ENCODE measurements at places on chromosomes 4 and X.

- no peak for DNase-seq
These were observed 49.1 kb downstream of the GALNT7 start for GRCh38 chr4:173217727-173218126.

DNA sequence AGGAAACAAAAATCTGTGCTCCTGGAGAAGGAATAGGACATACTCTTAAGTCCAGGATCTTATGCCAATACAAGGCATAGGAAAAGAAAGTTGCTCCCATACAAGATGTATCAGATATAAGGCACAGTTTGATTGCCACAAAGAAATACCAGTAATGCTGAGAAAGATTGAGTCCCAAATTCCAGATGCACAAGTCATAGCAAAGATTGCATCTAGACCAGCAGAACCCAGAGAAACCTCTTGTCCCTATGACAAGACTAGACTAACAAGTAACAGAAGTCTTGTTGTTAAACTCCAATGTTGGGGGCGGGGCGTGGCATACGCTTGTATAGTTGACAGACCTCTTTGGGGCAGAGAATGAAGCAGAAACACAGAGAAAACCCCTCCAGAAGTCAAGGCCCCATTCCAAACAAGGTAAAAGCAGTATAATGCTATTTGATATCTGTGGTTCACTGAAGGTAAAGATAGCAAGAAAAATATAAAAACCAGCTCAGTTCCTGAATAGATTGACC, 671.5 kb upstream of the GRIA3 start:
- DNase-seq = no peak

- DNase-seq = no peak
These were observed 93.3 kb downstream of the YIPF7 start for GRCh38 chr4:44558031-44558605.

- no peak for DNase-seq
These were observed 94.5 kb downstream of the ANXA3 start for GRCh38 chr4:78645853-78646757.

DNA sequence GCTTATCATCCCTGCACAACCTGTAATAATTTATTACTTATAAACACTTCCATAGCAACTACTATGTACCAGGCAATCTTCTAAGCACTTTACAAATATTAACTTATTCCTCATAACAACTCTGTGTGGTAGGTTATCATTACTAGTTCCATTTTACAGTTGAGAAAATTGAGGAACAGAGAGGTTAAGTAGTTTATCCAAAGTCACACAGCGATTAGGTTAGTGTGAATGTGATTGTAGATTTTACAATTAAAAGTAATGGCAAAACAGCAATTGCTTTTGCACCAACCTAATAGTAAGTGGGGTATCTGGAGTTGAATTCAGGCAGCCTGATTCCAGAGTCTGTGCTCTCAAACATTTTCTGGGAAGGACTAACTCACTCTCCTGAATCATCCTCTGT, 348.9 kb downstream of the NKX6-1 start:
- DNase-seq = no peak

DNA sequence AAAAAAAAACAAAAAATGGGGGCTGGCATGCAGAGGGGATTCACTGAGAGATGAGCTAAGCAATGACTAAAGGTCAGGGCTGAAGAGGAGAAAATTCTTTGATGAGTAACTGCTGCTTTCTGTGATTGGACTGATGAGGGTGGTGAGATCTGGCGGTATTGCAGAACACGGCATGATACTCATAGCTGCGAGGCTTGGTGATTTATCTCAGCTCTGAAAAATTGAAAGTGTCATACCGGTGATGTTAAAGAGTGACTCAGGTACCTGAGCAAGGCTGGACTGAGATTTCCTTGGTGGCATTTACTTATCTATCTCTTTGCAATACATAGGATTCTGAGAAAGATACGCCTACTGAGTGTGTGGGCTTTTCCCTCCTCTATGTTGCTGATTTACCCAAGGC, 204.1 kb upstream of the DDX53 start:
- no peak for DNase-seq

DNA sequence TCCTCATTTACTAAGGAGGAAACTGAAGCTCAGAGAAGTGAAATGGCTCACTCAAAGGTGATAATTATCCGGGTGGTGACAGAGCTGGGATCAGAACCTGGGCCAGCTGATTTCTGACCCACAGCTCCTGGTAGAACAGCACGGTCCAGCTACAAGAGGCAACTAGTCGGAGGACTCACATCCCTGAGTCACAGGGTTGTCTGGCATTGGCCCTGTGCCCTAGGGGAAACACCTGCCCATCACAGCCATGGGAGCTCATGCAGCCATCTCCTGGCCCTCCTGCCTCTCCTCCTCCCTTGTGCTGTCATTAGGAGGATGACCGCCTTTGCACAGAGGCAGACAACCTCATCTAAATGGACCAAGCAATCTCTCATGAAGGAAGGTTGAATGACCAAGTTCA, 115.2 kb upstream of the TSPAN5 start:
- no peak for DNase-seq

GRCh38 chrX:139179592-139179991, 350.9 kb upstream of the F9 start:
- DNase-seq = no peak

- no peak for DNase-seq
These were observed 196.9 kb upstream of the GRID2 start for GRCh38 chr4:92106816-92107215.

DNA sequence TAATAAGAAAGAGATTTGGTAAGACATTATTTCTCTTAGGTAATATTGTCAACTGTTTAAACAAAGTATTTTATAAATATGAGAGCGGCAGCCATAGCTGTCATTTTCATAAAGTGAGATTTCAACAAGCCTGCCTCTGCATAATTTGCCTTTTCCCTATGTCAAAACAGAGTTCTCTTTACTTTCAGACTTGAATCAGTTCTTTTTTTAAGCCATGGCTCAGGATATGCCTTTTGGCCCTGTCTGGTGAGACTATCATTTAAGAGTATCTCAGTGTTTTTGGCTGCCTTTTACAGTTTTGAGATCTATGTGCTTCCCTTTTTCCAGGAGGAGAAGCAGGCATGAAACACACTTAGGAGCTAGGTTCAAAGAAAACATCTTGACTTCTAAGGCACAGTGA, 7.5 kb upstream of the GUCY1A1 start:
- DNase-seq = no peak

GRCh38 chr4:110278127-110278526, 79.7 kb upstream of the ELOVL6 start:
- DNase-seq = no peak

DNA sequence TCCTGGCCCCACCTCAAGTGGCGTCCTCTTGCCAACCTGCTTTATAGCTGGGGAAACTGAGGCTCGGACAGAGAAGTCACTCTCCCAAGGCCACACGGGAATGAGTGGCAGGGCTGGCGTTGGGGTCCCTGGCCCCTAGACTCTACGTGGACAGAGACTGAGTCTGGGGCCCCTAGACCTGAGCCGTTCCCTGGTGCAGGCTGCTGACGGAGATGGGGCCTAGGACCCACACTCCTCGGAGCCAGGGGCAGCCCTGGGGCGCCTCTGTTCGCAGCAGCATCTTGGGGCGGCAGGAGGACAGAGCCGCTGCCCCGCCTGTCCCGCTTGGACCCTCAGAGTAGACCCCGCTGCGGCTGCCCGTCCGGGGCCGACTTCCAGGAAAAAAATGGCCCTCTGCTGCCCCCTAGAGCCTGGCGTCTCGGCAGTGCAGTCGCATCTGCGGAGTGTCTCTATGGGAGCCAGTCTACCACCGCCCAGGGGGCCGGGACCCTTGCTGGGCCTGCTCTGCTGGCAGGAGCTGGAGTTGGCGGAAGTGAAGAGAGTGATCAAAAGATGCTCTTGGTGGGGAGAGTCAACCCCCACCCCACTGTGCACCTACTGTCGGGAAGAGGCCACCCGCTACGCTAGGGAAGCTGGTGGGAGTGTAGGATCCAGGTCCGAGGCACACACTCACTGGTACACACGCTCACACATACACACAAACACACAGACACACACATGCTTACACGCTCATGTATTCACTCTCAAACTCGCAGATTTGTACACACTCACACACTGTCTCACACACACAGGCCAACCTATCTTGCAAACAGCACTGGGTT, 220.1 kb downstream of the AFAP1 start:
- DNase-seq = peak; percentile 41

GRCh38 chrX:9356846-9357245, 108.0 kb upstream of the TBL1X start:
- DNase-seq = no peak

DNA sequence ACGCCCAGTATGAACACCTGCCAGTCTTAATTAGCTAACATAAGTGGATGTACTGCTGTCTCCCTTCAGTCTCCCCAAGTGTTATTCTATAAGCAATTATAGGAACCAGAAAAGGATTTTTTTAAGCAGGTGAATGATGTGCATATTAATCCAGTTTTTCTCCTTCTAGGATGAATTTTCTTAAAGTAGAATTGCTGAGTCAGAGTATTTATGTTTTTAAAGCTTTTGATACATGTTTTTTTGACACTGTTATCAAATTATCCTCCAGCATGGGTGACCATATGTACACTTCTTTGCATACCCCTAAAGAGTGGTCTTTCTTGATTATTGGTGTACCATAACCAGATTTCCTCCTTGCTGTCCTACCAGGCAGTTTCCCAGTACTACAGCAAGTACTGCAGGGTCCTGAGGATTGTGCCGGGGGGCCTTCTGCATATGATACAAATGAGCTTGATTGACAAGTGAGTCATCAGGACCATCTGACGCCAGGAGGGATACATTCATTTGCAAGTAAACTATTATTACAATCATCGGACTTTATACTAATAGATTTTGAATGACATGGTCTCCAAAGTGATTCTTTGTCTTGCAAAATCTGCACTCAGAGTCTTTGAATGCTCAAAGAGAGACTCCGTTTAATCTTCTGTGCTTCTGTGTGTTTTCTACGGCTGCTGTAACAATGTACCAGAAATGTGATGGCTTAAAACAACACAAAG, 10.7 kb upstream of the PCYT1B start:
- DNase-seq = no peak

GRCh38 chr4:52098618-52099017, 47.5 kb downstream of the SPATA18 start:
- DNase-seq = no peak

DNA sequence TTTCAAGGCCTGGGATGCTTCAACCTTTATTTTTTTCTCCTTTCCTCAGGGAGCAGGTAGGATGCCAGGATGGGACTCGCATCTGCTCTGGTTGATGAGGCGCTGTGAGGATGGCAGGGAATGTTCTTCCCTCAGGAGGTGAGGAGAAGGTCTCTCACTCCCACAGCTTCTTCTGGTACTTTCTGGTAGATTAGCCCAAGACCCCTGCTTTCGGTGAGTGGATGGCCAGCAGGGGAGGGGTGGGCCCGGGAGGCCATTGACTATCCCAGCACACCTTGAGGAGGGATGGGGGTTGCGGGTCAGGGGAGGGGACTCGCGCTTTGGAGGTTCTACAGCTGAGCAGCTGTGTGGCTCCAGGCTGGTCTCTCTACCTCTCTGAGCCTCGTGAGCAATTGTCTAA, 14.8 kb downstream of the CYTL1 start:
- no peak for DNase-seq

DNA sequence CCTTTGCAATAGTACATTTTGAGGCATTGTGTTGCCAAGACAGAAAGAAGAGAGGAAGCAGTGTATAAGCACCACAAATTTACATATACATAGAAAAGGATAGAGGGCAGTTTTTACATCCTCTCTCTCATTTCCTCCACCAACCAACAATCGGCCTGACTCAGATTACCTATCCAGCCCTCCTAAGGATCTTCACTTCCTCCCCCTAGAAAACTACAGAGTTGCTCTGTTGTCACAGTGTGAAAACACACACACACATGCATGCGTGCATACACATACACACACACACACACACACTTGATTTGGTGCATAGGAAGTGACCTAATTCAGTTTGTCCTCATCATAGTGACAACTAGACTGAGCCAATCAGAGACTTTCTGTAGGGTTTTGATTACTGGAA, 98.8 kb upstream of the SPRY1 start:
- DNase-seq = no peak

GRCh38 chrX:103538728-103539127, 19.4 kb upstream of the RAB40A start:
- no peak for DNase-seq

- no peak for DNase-seq
These were observed 85.6 kb upstream of the NMU start for GRCh38 chr4:55721651-55722050.

Data from stimulated activated CD8-positive, alpha-beta memory T cell treated with anti-CD3 and anti-CD28 coated beads, Interleukin-15, amount 100 ng/mL, for 24 hours (primary cell).